Right cardiac atrium (tissue), 5 donors: ENCODE measurements at places on chromosomes 12 and 14. TPM values are rescaled to one million over a fixed set of nuclear protein-coding genes. Genes with fewer than 3 reads are reported as not detected.
A peak's percentile ranks its signal among the peaks of the same experiment; 100 is the strongest.

The FLVCR2 gene
- total RNA-seq, result 4.1 TPM

DNA sequence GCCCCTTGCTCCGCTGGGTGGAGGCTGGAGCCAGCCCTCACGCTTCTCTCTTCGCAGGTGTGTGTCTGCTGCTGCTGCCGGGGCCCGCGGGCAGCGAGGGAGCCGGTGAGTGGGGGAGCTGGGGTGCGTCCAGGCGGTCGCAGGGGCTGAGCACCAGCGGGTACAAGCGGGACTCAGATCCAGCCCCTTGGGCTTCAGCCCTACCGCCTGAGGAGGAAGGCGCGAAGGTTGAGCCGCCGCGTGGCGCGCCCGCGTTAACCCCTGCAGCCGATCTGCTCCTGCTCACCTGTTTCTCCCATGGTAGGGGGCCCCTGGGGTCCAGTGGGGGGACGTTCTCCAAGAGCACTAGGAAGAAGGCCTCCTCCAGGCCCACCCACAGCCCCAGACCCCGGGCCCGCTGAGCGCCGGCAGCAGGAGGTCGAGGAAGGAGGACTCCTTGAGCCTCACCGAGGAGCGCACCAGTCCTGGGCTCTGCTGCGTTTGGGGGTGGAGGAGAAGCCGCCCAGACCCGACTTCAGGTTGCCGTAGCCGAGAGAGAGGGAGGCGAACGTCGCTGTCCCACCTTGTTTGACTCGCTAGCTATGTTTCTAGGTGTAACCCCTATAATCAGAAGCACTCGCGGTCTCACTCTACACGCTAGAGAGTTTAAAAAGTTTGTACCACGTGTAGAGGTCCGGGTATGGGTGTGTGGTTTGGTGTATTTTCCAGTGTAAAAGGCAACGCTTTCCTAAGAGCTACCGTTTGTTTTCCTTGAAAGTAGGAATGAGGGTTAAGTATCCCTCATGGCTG, 834 bp downstream of the COCH start:
- peak; percentile 47 for DNase-seq

- no peak for DNase-seq
These were observed 125.0 kb upstream of the FUT8 start for GRCh38 chr14:65287264-65288131.

DNA sequence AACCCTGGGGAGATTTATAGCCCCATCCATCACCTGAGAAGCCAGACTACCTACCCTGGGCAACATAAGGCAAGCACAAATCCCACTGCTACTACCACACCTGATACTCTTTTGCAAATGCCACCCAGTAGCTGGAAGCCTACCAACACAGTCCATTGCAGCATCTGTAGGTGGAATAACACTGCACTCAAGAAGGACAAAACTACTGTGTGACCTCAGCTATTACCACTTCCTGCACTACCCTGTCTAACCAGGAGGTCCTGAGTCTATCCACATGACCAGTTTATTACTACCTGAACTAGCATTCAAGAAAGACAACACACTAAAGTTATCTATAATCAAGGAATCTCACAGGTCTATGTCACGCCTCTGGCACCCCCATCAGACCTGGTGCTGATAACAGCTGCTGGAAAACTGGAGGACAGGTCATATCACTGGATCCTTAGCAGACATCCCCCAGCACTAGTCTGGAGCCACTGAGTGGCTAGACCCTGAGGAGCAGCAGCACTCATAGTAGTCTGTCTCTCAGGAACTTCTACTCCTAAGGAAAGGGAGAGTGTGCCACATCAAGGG, 2.9 kb upstream of the CLEC1A start:
- no peak for DNase-seq

- DNase-seq, result no peak
These were observed 130.3 kb downstream of the IGF1 start for GRCh38 chr12:102350070-102350469.

- no peak for DNase-seq
These were observed 288.4 kb downstream of the NUAK1 start for GRCh38 chr12:105850103-105850968.

The KLRB1 gene
- total RNA-seq, result 0.38 TPM

The CMKLR1 gene
- 7.8 TPM for total RNA-seq

The SIX6 gene
- total RNA-seq, result not detected

The CCDC77 gene
- total RNA-seq, result 4.1 TPM

DNA sequence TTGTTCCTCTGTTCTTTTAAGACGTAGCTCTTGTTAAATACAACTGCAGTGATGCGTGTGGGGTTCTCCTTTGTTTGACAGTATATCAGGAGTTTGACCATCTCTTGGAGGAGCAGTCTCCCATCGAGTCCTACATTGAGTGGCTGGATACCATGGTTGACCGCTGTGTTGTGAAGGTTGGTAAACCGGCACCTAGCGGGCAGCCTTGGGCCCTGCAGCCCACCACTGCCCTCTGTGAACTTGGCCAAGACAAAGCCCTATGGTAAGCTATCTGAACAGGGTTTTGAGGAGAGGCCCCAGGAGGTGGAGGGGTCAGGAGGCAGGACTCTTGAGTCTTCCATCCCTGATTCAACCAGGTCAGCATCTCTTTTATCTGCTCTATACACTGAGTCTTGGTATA, 54.6 kb upstream of the RIC8B start:
- no peak for DNase-seq

The RNASE3 gene
- 0.69 TPM for total RNA-seq

DNA sequence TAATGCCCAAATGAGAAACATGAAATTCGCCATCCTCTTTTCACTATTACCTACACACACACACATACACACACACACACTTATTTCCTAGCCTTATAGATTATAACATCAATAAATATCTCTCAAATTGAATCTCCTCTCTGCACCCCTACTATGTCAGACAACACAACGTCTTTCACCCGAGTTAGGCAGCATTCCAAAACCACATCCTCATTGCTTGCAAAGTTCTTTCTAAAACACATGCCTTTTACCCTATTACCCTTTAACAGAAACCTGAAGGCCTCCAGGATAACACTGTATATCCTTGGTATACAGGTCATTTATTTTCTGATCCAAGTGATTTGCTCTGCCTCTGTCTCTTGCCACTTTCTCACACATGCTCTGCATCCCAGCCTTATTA, 56.3 kb downstream of the KCNH5 start:
- no peak for DNase-seq

DNA sequence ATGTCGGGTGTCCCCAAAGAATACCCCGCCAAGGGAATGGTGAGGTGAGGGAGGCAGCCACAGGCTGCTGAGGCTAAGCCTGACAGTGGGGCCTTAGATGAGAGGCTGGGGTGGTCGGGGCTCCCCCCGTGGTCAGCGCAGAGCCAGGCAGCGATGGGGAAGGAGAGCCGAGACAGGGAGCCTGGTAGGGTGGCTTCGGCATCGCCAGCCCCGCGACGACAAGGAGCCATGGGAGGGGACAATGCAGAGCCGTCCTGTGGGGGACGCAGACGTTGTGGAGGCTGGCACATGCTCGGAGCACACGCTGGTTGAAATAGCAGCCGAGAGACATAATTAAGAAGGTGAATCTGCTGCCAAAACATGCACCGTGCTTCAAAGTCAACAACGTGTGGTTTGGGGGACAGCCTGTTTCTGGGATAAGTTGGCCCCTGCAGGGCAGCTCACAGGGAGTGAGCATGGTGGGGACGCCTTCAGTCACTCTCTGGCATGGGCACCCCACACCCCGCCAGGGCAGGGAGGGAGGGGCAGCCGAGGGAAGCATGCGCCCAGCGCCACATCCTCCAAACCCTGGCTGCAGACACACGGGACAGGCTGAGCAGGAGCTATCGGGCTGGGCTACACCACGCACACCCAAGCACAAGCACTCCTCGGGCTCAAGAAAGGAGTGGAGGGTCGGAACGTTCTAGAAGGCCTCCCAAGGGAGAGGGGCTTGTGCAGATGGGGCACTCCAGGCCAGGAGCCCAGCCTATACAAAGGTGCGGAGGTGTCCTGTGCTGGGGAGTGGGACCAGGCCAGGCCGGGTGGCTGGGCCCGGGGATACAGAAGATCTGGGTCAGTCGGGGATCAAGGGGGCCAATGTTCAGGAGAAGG, 66.6 kb upstream of the C14orf180 start:
- no peak for DNase-seq

DNA sequence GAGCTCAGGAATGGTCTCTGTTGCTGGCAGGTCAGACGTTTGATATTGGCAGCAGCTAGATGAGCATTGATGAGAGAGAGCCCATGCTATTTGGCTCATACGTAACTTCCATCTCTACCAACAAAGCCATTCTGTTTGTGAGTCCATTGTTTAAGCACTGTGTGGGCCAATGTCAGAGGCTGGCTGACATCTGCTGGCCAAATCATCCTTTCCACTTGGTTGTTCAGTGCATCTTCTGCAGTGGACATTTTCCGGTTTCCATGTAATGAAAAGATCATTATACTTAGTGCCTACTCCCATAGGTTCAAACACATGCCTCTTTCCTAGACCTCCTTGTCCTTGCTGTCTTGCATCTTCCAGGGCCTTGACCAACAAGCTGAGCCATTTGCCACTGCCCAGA, 59.2 kb downstream of the IFT81 start:
- no peak for DNase-seq

DNA sequence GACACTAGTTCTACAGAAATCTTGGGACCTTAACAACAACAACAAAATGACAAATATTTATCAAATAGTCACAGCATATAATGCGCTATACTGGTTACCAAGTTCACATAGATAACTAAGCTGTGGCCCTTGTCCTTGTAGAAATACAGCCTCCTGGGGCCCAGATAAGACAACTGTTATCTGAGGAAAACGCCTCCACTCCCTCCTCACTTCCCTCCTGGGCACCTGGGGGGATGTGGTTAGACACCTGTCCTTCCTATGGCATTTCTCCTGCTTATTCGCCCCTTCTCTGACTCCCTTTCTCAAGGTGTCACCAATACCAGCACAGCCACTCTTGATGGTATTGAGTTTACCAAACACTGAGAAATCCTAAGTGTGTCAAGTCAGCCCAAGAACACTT, 419.4 kb downstream of the RAD51B start:
- no peak for DNase-seq
